ENCODE measurements at places on chromosomes 6 and 20.

DNA sequence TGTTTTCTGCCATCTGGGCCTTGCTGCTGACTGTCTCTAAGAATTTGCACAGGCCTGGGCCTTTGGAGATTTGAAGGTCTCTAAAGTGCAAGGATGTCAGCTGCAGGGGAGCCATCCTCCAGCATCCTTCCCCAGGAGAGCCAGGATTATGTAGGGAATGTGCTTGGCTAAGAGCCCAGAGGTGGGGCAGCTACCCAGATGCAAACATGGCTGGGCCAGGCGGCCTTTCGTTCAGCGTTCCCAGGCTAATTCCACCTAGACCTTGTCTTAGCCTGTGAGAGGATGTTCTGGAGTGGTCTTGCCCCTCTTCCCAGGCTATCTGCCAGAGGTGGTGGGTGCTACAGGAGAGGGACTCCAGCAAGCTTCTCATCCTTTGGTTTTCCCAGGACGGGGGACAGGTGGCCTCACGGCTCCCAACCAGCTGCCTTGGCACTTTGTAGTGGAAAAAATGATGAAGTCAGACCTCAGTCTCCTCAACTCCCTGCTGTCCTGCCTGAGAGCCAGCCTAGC lies 7.7 kb upstream of the PTGIS start:
- DNase-seq: peak; percentile 4

- DNase-seq: no peak
Measured at GRCh38 chr20:57391439-57392301, 474 bp downstream of the RBM38 start.

DNA sequence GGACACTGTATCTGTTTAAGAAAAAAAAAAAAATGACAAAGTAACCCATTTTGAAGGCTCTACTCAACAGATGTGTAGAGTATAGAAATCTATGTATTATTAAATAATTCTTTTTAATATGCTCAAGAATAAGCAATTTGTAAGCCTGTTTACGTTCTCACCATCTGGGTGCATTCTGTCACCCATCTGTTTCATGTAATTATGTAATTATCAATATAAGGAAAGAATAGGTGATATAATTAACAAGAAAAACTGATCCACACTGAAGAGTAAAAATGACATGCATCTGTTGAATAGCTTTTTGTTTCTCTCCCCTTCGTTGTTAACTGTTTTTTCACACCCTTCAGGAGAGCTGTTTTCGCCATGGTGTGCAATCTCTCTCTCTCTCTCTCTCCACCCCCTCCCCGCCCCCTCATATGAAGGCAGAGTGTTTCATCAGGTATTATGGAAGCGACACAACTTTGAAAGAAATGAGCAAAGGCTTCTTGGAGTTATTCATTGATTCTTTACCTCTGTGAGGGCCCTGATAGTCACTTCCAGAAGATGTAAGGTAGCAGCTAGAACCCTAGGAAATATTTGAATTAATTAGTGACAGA lies 154.3 kb upstream of the INSM1 start:
- no peak for DNase-seq

DNA sequence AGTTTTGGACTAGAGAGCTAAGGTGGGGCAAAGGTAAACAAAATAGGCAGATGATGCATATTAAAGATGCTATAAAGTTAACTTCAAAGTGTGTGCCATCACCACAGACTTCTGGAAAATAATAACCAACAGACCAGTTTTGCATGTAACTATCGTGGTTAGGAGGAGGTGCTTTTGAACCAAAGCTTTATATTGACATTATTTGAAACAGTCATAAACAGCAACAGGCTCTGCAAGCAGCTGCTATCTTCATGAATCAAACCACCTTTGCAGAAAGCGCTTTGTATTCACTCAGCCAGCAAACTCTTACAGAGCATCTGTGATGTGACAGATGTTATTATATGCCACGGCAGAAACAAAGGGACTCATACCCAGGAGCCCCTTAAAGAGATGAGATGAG lies 81.9 kb downstream of the CRYBG1 start:
- DNase-seq: no peak

GRCh38 chr20:19492687-19493336 lies 265.2 kb upstream of the RIN2 start:
- DNase-seq: peak; percentile 11

GRCh38 chr6:16982807-16983206 lies 119.0 kb upstream of the STMND1 start:
- no peak for DNase-seq

DNA sequence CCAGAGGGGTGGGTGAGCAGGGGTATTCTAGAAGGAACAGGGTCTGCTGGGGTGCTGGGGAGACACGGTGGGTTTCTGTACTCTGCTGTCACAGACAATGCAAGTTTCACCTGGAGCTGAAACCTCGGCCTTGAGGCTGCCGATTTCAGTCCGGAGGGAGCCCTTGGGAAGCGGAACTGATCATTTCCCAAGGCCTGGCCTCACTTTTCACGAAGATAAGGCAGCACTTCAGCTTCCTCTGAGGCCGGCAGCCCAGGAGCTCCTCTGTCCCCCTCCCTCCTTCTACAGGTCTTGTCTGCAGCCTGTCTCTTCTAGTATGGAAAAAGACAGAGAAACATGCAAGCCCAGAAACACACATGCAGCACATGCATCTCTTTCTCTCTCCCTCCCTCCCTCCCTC lies 242.1 kb downstream of the CDC5L start:
- DNase-seq: no peak

DNA sequence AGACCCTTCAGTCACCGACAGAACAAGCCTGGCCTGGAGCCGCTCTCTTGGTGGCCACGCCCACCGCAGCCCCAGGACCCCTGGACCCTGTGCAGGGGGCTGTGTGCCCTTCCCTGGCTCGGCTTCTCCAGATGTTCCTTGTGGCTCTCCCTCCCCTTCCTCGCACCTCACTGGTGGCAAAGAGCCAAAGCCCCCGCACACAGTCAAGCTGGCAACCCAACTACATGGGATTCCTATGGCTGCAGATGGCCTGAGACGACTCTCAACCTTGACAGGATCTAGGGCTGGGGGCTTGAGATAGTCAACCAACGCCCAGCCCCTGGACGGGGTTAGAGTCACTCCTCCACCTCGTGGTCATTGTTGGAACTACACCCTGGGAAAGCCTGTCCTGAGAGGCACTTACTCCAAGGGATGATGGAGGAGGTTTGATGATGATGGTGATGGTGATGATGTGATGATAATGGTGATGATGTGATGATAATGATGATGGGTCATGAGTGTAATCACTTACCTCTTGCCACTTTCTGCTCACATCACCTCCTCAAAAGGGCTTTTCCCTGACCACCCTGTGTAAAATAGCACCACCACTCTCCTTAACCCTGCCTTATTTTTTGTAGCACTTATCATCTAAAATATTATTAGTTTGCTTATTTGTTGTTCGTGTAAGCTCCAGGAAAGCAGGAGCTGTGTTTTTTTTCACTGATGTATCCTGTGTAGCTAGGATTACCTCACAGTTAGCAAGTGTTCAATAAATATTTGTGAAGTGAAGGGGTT lies 278.4 kb downstream of the LRFN2 start:
- peak; percentile 38 for DNase-seq

DNA sequence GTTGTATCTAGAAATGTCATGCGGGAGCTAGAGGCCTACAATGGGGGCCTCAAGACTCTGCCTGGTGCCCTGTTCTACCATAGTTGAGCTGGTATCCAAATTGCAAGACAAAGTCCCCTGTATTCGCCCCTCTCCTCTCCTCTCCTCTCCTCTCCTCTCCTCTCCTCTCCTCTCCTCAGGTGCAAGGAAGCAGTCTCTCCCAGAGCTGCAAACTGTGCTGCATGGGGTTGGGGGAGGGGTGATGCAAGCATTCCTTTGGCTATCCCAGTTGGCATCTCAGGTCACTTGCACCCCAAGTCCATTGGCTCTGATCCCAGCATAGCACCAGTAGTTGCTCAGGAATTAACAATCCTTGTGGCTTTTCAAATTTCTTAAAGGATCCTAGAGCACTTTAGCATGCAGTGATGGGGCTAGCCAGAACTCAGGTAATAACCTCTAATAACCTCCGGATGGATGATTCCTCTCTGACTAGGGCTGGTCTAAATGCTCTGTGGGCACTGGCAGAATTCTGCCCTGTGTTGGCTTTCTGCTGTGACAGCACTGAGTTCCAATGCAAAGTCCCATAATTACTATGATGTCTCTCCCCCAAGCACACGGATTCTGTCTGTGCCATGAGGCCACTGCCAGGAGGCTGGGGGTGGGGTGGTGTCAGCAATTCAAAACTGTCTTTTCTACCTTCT lies 35.3 kb downstream of the TAF11 start:
- no peak for DNase-seq

- no peak for DNase-seq
Measured at GRCh38 chr6:8743170-8743745, 307.9 kb upstream of the SLC35B3 start.

GRCh38 chr20:53660078-53660909 lies 66.7 kb upstream of the ZNF217 start:
- DNase-seq: no peak

DNA sequence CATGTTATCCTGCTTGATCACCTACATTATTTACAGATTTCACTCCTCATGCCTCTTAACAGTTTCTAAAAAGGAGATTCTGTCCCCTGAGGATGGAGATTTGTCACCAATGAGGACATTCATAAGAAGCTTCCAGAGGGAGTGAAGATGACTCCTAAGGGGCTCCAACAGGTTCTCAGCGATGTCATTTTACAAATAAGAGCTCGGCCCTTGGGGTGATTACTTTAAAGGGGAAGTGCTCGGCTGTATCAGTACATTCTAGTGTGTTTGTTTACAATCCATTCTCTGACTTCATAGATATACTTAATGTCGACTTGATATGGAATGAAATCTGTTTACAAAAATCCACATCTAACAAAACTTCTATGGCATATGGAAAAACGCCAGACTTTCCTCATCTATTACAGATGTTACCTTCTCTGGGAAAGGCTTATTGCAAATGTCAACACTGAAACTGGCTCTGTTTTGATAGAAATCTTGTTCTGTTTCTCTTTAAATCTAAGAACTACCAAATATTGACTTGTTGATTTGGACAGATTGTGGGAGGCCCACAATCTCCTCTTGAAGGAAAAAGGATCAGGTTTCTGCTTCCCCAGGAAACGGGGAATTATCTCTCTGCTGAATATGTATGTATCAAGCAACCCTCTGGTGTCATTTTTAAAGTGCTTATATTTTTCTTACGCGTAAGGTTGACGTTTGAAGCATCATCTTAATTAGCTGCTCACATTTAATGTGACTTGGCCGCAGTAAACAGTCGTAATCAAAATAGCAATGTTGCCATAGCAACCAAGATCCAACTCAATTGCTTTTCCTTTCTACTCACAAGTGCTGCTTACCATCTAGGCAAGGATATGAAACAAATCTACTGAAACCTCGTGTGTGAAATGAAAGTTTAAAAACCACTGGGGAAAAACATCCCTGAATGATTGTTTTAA lies 95.7 kb downstream of the SHLD1 start:
- DNase-seq: peak; percentile 36

DNA sequence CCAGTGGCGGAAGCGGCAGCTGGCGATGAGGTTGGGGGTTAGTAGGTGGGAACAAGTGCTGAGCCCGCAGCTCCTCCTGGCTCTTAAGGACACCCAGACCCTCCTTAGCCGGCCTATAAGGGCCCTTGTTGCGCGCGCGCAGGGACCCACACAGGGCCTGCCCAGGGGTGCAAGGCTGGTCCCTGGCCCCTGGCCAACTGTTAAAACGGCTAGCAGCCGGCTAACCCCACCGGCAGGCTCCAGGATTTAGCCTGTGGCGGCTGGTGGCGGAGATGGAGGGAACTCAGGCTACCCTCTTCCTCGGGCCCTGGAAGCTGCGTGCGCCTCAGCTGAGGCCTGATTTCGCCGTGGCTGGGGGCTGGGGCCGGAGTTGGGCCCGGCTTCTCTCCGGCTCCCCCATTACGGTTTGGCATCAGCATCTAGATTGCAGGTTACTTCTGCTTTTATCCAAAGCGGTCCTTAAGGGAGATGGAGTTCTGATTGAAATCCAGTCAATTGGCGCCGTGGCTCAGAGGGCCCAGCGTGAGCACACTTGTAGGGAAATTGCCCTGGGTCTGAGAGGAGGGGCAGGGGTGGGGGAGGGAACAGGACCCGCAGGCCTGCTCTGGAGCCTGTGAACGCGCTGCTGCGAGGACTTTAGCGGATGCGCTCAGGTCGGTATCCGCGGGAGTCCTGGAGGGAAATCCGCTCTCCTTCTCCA lies 36.9 kb upstream of the CCDC167 start:
- DNase-seq: peak; percentile 73

- no peak for DNase-seq
Measured at GRCh38 chr6:110357664-110358552, at the start of gene METTL24. METTL24 (minus strand) TSS chr6:110358349; CDS start chr6:110358272, 77 bp downstream.

DNA sequence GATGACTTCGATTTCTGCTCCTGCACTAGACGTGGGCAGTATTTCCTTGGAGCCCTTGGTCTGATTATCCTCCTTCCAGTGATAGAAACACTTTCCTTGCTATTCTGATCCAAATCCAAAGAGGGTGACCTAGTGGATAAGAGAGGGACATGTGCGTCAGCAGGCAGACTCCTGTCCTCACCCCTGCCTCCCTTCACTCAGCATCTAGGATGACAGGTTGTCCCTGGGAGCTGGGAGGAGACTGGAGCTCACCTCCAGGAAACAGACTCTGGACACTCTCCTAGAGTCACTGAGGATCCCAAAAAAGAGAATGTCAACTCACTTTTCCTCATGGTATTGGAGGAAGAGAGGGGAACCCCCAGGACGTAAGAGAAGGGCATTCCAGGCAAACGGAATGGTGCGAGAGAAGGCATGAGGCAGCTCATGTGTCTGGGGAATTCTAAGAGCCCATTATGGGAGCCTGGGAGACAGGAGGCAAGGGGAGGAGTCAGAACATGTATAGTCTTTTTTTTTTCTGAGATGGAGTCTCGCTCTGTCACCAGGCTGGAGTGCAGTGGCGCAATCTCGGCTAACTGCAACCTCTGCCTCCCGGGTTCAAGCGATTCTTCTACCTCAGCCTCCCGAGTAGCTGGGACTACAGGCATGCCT lies 2.2 kb downstream of the C20orf173 start:
- no peak for DNase-seq

GRCh38 chr20:10710991-10711775 lies 37.4 kb upstream of the JAG1 start:
- DNase-seq: no peak

GRCh38 chr20:49701241-49701790 lies 12.4 kb downstream of the B4GALT5 start:
- DNase-seq: no peak

- no peak for DNase-seq
Measured at GRCh38 chr20:20231528-20232298, 136.2 kb upstream of the INSM1 start.

GRCh38 chr20:20519269-20519668 lies 151.4 kb downstream of the INSM1 start:
- no peak for DNase-seq

DNA sequence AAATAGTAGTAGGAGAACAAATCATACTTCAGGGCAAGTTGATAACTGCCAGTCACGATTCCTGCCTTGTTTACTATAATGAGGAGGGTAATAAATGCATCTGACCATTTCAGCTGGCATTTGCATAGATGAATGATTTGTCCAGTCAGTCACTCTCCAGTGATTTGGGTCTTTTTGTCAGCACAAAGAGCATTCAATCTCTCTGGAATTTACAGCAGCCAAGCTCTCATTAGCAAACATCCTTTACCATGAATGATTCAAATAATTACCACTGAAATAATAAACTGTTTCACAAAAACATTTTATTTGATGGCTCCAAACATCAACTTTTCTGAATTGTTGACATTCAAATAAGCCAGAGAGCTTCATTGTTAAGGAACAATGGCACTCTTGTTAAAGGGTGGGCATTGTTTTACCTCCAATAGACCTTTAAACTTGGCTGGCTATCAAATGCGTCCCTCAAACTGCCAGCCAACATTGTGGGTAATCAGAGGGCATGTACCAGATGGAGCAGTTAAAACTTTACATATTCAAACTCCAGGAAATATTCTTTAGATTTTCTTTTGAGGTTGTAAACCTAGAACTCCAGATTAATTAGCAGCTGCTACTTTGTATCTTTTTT lies 30.0 kb upstream of the FBXL4 start:
- DNase-seq: no peak

- DNase-seq: no peak
Measured at GRCh38 chr6:164925681-164926530, 383.5 kb downstream of the C6orf118 start.

Data from NCI-H1092 (cell line).